ENCODE measurements at places on chromosomes 12 and 14.

DNA sequence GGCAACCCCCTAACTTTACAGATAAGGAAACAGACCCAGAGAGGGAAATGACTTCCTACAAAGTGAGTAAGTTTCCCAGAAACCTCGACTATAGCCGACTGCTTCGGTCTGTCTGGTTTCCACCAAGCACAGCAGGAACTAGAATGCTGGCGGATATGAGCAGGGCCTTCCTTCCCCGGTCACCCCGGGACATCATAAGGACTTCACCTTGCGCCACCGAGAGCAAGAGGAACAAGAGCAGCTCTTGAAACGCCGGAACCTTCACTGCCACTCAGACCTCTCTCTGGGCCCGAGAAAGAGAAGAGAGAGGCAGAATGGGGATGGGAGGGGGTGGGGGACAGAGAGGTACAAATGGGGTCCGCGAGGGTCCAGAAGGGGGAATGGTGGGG is 29.4 kb upstream of the GPR68 start:
- no peak for DNase-seq

DNA sequence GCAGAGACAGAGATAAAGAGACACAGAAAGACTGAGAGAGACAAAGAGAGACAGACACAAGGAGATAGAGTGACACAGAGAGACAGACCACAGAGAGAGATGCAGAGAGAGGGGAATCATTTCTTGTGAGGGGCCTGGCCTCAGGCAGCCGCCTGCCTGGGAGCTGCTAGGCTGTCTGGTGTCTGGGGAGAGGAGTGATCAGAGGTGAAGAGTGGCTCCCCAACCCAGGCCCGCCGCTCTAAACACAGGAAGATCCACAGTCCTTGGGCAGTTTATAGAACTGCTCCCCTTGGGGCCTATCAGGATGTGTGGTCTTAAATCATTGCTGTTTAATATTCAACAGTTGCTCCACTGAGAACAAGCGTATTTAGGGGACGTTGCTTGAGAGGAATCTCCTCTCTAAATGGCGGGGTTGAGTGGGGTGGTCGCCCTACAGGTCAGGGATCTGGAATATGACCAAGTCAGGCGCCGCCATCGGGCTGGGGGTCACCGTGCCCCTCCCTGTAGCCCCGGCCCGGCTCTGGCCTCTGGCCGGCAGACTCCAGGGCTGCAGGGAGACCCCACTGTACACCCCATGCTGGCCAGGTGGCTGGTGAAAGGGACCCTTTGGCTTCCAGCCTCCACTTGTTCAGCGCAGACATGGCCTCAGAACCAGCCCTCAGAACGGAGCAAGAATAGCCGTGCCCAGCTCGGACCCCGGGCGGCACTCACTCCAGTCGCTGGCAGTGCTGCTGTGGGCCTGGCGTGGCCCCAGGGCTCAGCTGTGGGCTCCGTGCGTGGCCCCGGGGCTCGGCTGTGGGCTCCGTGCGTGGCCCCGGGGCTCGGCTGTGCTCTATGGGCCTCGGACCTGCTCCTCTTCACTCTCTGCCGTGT is 89.4 kb downstream of the GALNT9 start:
- no peak for DNase-seq

DNA sequence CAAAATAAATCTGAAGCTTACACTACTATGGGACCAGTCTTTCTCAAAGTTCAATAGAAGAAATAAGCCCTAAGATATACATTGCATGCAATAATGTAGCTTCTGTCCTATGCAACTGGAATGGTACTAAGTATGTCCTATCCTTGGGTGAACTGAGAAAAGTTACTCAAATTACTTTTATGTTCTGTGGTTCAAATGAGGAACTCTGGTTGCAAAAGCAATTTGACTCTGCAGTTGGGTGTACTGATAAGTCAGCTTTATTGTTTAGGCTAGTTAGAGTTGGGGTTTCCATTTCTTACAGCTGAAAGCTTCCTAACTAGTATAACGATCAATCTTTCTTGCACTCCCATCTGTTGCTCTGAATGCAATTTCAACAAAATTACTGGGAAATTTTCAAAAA is 29.2 kb downstream of the GPR135 start:
- DNase-seq: no peak

- DNase-seq: no peak
Observed at GRCh38 chr12:49678711-49679110, 28.5 kb downstream of the FMNL3 start.

- DNase-seq: no peak
Observed at GRCh38 chr14:51732494-51733112, 80.9 kb downstream of the FRMD6 start.

DNA sequence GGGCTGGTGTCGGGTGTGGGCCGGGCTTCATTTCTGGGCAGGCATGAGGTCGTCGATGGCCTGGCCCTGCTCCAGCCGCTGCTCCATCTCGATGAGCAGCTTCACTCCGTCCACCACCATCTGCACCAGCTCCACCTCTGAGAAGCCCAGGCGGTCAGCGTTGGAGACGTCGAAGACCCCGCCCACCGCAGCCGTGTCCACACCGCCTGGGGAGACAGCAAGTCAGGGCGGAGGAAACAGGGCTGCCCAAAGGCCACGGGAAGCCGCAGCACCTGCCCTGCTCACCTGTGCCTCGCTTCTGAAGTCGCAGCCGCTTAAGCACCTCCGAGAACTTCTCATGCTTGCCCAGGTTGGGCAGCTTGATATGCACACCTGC is 2.8 kb downstream of the CKB start:
- no peak for DNase-seq

DNA sequence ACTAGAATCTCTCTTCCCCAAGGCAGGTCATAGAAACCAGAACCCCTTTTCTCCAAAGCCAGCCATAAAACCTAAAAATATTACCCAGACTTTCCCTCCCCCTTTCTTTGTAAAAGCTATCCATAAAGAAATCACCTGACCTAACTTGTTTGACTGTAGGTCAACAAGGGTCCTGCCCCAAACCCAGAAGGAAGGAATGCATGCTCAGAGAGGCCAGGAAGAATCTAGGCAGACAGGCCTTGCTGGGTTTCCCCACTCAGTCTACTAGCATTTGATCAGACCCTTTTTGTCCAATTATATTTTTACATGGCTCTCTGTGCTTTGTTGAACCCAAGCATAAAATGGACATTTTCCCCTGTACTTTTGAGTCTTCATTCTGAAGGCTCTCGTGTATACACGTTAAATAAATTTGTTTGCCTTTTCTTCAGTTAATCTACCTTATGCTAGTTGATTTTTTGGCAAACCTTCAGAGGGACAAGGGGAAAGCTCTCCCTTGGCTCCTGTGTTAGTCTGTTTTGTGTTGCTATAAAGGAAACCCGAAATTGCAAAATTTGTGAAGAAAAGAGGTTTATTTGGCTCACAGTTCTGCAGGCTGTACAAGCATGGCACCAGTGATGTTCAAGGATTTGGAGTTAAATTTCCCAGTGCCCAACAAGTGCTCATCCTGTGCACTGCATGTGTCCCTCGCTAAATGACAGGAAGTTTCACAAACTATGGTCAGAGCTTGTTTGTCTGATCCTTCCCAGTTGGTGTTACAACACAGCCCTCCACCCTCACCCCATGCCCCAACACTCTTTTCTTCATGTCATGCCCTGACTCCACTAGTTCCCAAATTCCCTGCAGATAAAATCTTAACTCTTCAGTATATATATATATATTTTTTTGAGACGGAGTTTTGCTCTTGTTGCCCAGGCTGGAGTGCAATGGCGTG is 14.2 kb upstream of the RASSF3 start:
- no peak for DNase-seq

DNA sequence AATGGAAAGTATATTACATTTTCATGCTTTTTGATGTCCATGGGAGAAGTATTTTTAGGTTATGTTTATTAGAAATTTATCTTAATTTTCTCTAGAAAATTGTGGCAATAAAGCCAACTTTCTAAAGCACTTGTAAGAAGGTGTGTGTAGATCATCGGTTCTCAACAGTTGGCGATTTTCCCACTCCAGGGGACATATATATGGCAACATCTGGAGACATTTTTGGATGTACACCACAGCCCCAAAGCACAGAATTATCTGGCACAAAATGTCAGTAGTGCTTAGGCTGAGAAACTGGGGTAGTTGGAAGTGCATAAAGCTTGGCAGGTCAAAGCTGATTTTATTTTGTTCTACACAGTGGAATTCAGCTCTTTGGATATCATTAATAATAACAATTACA is 86.9 kb downstream of the FLRT2 start:
- DNase-seq: no peak
